ENCODE measurements at places on chromosomes 12 and 14.
A peak's percentile ranks its signal among the peaks of the same experiment; 100 is the strongest.

GRCh38 chr12:132872975-132873421 lies 14.4 kb downstream of the CHFR start:
- DNase-seq: peak; percentile 28

DNA sequence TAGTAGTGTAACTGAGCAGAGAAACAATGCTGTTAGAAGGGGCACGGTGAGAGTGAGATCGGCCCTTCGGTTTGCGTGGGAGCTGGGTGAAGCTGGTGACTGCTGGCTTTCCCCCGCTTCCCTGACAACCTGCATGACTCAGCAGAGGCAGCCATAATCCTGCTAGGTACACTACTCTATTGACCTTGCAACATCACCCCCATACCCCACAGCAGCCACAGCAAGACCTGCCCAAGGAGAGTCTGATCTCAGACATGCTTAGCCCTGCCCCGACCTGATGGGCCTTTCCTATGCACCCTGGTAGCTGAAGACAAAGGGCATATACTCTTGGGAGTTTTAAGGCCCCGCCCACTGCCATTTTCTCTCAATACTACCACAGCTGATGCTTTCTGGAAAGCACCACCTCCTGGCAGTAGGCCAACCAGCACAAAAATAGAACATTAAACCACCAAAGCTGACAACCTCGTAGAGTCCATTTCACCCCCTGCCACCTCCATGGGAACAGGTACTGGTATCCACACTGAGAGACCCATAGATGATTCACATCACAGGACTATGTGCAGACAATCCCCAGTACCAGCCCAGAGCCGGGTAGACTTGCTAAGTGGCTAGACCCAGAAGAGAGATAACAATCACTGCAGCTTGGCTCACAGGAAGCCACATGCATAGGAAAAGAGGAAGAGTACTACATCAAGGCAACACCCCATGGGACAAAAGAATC lies 75.9 kb upstream of the RGS6 start:
- DNase-seq: no peak

GRCh38 chr12:47652521-47653234 lies 53.2 kb downstream of the RPAP3 start:
- DNase-seq: no peak

GRCh38 chr12:5246196-5246595 lies 185.7 kb upstream of the NTF3 start:
- no peak for DNase-seq

DNA sequence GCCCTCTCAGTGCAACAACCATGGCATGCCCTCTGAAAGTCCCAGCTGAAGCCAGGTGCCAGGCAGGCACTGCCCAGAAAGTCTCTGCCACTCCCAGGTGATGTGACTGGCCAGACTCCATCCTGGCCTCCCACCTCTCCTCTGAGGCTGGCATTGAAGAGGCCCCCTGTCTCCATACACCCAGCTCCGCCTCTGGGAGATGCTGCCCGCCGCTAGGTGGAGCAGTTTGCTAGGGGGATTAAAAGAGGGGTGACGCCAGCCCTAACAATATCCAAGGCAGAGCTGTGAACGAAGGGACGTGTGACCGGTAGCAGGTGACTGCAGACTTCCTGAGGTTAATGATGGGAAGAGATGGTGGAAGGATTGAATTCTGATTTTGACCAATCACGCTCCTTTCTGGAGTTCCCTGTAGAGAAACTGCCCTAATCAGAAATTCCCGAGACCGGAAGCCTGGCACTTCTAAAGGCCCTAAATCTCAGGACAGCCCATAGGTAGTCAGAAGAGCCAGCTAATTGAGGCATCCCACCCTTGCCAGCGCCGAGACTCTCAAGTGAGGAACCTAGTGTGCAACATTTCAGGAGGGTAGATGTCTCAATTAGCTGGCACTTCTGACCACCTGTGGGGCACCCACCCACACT lies 8.3 kb upstream of the PLEK2 start:
- peak; percentile 26 for DNase-seq

GRCh38 chr12:24820872-24821271 lies 128.0 kb downstream of the BCAT1 start:
- no peak for DNase-seq

GRCh38 chr12:4118017-4118510 lies 155.5 kb upstream of the CCND2 start:
- DNase-seq: peak; percentile 40

DNA sequence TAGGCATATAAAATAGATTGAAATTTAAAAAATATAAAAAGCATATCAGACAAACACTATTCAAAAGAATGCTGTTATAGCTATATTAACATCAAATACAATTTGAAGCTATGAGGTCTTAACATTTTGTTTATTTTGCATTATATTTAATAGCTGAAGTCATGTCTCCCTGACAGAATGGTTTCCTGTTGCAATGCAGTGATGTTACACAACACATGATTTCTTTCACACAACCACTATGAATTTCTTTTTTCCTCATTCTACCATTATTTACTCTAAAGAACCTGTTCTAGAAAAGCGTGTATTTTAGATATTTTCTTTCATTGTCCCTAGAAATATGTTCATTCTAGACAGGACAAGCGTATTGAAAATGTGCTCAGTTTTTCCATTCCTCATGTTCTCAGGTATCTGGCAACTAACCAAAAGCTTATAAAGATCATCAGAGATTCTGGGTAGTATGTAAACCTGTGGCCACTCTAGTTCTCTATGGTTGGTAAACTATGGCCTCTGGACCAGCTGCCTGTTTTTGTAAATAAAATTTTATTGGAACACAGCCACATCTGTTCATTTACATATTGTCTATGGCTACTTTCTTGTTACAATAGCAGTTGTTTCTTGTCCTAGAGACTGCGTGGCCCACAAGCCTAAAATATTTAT lies 183.8 kb downstream of the FOXA1 start:
- DNase-seq: no peak

DNA sequence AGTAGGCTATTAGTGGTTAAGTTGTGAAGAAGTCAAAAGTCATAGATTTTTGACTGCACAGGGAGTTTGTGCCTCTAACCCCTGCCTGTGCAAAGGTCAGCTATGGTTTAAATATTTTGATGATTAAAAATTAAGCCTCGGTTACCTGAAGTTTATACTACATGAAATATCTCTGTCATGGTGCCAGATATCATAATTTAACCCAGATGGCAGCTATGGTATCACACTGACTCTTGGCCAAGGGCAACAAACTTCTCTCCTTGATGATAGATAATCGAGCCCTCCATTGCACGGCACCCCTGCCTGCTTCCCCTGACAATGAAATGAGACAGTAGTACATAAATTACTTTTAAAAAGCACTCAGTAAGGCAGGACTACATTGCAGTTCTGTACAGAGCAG lies 80.8 kb downstream of the SLC35F4 start:
- no peak for DNase-seq

DNA sequence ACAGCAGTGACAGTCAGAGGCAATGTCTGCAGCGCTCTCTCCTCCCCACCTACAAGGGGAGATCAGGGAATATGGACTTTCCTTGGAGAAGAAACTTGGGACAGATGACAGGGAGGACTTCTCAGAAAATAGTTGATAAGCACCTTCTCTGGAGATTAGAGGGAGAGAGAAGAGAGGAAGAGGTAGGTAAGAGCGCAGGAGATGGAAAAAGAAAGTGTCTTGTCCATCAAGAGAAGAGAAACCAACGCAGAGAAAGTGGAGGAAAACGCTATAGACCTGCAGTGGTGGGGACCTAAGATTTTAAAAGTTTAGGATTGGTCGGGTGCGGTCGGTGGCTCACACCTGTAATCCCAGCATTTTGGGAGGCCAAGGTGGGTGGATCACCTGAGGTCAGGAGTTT lies 15.5 kb upstream of the SMUG1 start:
- DNase-seq: no peak

GRCh38 chr14:50677527-50678063 lies 9.5 kb upstream of the SAV1 start:
- DNase-seq: no peak

- no peak for DNase-seq
These were observed 69.3 kb downstream of the APAF1 start for GRCh38 chr12:98714426-98714825.
